ENCODE measurements at places on chromosomes 5 and 9.

DNA sequence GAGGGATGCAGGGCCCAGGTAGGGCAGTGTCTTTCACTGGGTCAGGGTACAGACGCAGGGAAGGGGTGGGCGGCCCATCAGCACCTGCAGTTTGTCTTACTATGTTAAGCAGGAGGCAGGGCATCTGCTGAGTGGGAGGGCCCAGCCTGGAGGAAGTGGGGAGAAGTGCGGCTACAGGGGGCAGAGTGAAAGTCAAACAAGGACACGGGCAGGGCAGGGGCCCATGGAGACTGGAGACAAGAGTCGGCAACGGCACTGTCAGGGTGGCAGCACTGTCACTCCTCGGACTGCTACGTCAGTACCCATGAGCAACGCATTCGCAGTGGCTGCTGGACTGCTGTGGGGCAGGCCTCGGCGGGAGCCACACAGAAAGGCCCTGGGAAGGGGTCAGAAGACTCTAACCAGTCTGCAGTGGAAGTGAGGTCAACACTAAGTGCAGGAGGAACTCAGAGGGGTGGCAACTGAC lies 19.7 kb downstream of the CAMSAP1 start:
- DNase-seq = no peak

DNA sequence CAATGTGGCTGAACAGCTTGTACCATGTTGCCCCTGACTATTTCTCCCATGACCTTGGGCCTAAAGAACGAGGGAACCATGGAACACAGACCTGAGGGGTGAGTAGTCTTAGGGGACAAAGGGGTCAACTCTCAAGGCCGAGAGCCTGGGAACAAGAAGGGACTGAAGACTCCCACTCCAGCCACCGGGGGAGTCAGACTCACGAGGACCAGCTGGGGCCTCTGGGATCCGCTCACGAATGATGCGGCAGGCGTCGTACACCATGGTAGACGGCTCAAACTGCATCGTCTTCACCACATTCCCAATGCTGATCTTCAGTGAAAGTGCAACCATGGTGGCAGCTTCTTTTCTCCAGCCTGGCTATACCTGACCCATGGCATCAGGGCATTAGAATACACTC lies 6.6 kb downstream of the TLN1 start:
- DNase-seq = no peak

GRCh38 chr9:35605351-35606137 lies 482 bp downstream of the TESK1 start:
- DNase-seq = no peak

DNA sequence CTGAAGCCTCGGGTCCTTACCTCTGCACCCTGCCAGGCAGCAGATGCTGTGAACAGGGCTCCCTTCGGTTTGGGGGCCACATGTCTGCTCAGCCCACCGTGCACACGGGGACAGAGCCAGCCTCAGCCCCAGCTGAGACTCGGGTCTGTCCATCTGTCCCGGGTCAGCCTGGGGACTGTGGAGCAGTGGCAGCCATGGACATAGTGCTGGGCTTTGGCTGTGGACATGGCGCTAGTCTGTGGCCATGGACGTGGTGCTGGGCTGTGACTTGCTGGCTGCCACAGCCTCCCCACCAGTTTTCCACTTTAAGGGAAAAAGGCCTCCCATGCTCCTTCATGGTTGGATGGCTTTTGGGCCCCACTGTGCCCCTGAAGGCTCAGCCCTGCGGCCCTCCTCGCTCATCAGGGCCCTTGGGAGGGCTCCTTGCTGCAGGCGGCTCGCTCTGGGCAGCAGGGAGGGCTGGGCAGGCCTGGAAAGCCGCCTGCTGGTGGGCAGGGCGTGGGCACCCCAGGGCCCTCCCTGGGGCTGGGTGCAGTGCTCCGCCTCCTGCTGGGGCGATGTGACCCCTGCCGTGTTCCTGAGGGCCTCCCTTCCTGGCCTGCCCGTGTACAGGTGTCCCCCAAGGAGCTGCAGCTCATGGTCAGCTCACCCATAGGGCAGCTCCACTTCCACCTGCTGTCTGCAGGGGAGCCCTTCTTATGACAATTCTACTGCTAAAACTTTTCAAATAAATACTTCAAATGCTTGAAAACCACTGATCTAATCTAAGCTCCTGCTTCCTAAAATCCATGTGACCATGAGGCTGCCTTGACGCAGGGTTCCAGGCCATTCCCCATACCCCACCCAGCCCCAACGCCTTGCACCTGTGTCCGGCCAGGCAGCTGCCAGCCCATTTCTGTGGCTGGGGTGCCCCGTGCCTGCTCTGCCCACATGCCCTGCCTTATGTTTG lies 112.1 kb upstream of the LMX1B start:
- no peak for DNase-seq

- DNase-seq = no peak
Measured at GRCh38 chr5:67338421-67338820, 141.8 kb upstream of the CD180 start.

GRCh38 chr9:9557804-9558334 lies 1054.9 kb downstream of the PTPRD start:
- DNase-seq = no peak

GRCh38 chr5:10018201-10019069 lies 231.3 kb downstream of the ATPSCKMT start:
- DNase-seq = no peak

DNA sequence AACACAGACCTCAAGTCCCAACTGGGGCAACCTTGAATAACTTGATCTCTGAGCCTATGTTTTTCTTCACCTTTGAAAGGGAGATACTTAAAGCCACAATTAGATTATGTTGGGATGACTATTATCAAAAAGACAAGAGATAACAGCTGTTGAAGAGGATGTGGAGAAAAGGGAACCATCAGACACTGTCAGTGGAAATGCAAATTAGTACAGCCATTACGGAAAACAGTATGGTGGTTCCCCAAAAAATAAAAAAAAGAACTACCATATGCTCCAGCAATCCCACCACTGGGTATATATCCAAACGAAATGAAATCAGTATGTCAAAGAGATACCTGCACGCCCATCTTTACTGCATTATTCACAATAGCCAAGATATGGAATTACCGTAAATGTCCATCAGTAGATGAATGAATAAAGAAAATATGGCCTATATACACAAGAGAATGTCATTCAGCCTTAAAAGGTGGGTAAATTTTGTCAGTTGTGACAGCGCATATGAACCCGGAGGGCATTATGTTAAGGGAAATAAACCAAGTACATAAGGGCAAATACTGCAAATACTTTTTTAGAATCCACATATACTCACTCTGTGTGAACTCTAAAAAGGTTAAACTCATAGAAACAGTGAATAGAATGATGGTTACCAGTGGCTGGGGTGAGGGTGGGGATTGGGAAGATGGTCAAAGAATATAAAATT lies 12.7 kb downstream of the FAT2 start:
- no peak for DNase-seq

- DNase-seq = no peak
Measured at GRCh38 chr9:136648751-136649150, 14.0 kb upstream of the EGFL7 start.

GRCh38 chr9:78958892-78959291 lies 612.9 kb upstream of the TLE4 start:
- no peak for DNase-seq

GRCh38 chr9:14981291-14981950 lies 71.2 kb upstream of the FREM1 start:
- no peak for DNase-seq

DNA sequence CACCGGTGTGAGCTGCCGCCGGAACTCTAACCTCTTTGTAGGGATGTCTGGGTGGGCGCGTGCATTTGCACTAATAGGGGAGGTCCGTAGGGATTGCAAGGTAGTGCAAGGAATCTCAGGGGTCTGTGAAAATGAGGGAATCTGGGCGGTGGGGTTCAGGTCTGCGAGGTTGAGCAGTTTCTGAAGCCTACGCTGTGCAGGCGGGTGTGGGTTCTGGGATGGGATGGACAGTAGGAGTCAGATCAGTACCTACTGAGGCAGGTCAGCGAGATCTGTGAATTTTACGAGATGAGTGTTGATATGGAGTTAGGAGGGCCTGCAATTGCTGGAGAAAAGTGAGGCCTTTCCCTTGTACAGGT lies 856 bp upstream of the ATOSB start:
- DNase-seq = no peak

DNA sequence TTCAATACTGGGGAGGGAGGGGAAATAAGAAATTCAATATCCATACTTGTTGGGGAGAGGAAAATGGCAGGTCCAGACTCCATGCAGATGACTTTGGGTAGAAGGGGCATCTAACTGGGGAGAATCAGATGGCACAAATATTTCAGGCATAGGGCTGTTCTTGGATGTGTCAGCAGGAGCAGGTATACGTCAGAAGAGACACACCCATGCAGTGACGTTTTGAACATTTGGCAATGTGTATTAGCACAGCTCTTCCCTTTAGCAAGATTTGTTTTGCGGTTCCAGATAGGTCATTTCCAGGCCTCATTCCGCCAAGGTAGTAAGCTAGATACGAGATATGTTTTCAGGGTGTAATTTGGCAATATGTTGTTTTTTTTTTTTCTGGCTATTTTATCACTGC lies 187.2 kb upstream of the CDH10 start:
- no peak for DNase-seq

DNA sequence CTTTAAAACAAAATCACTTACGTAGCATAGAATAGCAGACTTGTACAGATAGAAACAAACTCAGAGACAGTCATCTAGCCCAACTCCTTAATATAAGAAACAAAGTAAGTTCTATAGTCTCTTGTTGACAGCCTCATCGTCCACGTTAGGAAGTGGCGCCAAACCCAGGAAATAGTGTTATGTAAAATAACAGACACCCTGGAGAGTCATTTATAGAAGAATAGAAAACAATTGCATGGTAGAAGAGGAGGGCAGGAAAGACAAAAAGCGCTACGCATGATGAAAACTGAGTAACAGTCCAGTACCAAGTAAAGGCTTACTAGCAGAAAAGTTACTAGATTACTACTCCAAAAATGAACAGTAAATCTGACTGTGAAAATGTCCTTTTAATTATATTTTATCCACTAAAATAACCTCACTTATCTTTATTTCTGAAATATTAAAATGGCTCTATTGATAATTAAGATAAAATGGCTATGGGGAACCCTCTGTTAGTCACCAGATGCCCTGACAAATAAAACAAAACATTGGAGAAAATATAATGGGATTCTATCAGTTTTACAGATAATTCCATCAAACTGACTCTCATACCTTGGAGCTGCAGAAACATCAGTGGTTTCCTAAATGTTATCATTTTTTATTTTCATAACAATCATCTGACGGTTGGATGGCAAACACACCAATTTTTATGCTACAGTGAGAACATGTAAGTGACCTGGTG lies 434.0 kb upstream of the C9orf72 start:
- DNase-seq = no peak

DNA sequence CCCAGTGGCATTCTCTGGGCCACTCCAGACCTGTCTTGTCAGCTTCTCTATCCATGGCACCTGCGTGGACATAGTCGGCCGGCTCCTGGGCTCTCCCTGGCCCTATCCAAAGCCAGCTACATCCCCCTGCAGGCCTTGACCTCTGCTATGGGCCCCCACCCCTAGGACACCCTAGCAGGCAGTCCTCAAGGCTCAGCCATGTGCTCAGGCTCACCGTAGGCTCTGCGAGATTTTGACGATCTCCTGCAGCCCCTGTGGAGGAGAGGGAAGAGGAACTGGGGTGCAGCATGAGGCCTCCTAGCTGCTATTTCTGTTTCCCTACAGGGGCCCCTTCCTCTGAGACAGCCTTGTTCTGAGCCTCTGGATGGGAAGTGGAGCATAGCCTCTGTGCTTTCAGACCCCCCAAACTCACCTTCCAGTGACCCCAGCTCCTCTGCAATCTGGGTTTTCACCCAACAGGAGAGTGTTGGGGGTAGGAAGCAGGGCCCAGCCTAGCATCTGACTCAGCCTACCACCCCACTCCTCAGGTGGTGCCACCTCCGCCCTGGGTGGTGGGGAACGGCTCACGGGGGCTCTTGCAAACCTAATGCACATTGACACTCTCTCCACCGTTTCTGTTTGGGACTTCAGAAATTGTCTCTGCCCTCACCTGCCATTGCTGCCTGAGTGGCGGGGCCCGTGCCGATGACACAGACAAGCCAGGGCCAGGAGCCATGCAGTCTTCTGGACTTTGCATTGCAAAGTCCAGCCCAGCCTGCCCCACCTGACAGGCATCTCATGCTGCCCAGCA lies 36.7 kb downstream of the HRH2 start:
- DNase-seq = no peak

DNA sequence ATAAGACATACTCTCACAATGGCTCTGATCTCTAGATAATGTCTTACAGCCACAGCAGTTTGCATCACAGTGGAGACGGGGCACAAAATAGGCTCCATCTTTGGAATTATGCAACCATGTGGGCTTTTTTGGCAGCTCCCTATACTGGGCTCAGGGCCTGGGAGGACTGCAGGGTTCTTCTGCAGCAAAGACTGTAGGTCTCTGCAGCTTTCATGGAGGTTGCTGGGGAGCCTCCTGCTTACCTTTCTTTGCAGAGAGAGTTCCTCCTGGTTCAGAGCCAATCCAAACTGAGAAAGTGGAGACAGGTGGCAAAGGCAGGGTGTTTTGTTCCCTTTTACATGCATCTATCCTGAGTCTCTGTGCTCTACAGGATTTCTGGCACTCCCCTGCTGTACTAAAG lies 558.0 kb downstream of the TLR4 start:
- DNase-seq = no peak

DNA sequence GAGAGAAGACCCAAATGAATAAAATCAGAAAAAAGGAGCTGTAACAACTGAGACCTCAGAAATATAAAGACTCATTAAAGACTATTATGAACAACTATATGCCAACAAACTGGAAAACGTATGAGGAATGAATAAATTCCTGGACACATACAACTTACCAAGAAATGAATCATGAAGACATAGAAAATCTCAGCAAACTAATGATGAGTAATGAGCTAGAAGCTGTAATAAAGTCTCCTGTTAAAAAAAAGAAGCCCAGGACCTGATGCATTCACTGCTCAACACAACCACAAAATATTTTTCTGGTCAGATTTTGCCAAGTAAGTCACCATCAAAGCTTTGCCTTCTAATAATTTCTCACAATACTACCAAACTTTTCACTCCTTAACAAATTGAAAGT lies 666.7 kb downstream of the LRRC70 start:
- DNase-seq = no peak

DNA sequence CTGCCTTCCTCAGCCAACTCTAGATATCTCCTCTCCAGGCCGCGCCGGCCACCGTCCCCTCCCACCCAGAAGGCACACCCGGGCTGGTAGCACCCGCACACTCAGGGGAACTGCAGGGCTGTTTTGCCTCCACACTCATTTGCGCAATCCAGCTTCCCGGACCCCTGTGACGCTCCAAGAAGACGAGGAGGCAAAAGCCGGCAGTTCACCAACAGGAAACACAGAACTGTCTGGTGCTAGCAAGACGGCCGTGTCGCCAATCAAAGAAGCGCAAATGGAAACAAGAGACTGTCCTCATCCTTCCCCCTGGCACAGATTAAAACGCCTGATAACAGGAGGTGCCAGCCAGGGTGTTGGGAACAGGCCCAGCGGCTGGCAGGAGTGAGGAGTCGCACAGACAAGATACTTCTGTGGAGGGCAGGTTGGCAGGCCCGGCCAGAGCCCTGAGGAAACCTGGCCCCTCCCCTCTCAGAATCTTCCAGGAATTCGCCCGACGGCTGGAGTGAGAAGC lies 7.8 kb downstream of the AGPAT2 start:
- DNase-seq = no peak
